Left forelimb (tissue), 1 donor: ENCODE measurements at places on chromosomes 3 and 15.

GRCh38 chr15:72835294-72835890 lies 51.8 kb upstream of the ADPGK start:
- DNase-seq = no peak

- peak; percentile 25 for DNase-seq
Measured at GRCh38 chr3:45756055-45756454, 40.3 kb downstream of the SLC6A20 start.

GRCh38 chr15:57503051-57503702 lies 88.5 kb upstream of the MYZAP start:
- DNase-seq = no peak

DNA sequence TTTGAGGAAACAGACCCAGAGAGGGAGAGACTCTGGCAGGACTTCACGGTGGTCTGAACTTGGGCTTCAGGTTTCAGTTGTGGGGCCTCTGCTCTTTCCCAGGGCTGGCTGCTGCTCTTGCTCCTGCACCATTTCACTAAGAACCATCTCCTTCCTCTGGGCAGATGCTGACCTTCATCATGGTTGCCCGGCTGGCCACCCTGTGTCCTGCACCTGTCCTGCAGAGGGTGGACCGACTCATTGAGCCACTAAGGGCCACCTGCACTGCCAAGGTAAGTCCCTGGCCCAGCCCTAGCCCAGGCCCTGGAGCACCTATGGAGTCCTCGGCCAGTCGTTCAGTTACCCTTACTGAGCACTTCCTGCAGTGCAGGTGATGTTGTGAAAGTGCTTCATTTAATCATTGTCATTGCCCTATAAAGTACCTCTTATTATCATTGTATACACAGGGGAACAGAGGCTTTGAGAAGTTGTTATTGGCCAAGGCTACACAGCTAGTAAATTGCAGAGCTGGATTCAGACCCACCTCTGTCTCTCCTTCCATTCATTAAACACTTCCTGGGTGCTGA lies 10.0 kb downstream of the RPL32 start:
- DNase-seq = no peak

DNA sequence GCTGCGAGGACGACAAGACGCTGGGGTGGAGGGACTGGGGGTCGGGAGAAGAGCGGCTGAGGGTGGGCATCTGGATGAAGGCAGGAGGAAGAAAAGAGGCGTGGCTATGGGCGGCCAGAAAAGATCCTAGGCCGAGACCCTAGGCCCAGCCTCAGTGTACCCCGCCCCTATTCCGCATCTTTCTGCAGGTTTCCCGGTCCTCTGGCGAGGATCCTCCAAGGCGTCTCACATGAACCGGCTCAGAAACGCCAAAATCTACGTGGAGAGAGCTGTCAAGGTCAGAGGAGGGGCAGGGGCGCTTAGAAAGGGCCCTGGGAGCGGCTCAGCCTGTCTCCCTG lies 340 bp downstream of the TTLL3 start:
- DNase-seq = no peak

DNA sequence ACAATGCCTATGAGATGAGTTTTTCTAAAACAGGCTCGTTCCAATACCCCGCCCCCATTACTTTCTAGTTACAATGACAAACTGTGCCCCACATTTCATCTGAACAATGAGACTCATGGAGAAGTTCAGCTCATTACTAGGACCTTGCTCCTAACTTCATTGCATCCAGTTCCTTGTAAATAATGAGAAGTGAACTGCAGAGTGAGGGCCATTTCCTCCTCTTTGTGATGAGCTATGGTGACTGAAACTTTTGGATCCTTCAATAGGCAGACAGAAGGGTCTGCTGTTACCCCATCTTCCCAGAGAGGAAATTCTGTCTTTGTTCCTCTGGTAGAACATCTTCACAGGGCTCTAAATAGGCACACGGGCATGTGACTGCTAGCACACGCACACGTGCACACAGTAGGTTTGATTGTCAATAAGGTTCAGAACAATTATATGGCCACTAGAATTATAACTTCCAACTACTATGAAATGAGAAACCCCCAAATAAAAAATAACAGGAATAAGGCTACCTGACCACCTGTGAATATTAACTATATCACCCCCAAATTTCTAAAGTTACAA lies 51.8 kb downstream of the SERP1 start:
- no peak for DNase-seq

GRCh38 chr15:63048776-63049665 lies 6.5 kb downstream of the TPM1 start:
- peak; percentile 76 for DNase-seq

GRCh38 chr3:127222664-127223063 lies 29.7 kb downstream of the PRR23E start:
- no peak for DNase-seq

DNA sequence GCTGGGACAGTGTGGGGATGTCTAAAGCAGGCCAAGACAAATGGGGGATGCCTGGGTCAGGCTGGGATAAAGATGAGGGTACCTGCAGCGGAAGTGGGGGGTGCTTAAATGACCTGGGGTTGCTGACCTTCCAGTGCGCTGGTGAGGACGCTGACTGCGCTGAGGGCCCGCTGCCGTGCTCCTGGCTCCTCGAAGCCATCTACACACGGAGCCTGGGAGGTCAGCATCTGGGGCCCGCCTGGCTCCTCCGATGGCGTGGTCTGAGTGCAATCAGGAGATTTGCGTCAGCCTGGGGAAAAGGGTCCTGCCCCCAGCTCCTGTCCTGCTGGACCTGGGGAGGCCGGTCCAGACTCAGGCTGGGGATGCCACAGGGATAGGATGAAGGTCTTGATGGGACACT lies 50.7 kb downstream of the SCN5A start:
- DNase-seq = no peak

DNA sequence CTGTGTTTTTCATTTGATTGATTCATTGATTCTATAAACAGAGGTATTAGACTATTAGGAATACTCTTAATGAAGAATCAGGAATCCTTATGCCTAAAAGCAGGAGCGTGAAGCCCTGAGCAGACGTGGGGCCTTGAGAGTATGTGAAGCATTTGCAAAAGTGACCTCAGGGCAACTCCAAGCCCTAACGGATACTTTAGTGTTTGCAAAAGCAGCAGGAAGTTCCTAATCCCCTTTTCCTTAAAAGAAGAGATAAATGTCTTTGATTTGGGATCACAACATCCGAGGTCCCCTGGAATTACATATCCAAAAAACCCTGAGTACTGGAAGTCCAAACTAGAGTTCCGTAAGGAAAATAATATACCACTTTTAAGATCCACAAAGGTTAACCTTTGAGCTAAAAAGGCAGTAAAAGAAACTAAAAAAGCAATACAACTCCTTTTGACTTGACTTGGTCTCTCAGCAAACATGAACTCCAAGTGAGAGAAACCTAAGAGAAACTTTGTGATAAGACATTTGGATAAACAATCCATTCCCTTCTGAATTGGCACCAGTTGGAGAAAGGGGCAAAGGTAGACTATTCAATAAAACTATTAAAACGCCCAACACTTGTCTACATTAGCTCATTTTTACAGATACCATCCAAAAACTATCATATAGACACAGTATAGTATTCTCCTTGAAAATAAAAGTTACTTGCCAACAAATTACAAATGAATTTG lies 27.4 kb downstream of the PRTG start:
- no peak for DNase-seq

- DNase-seq = no peak
Measured at GRCh38 chr3:31671976-31672375, 139.3 kb downstream of the STT3B start.

DNA sequence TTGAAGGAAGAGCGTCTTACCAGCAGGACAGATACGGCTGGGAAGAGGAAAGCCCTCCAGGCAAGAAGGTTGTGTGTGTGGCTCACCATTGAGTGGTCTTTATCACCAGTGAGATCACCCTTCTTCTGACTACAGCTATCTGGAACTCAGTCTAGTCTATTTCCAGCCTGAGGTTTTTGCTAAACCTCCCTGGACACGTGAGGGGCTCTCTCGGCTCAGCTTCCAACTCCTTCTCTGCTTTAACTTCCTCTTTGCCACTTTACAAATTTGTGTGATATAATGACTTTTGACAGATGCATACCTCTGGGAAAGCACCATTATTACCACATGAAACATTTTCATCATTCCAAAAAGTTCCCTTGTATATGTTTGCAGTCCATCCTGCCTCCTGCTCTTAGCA lies 15.3 kb upstream of the ROPN1 start:
- DNase-seq = no peak

DNA sequence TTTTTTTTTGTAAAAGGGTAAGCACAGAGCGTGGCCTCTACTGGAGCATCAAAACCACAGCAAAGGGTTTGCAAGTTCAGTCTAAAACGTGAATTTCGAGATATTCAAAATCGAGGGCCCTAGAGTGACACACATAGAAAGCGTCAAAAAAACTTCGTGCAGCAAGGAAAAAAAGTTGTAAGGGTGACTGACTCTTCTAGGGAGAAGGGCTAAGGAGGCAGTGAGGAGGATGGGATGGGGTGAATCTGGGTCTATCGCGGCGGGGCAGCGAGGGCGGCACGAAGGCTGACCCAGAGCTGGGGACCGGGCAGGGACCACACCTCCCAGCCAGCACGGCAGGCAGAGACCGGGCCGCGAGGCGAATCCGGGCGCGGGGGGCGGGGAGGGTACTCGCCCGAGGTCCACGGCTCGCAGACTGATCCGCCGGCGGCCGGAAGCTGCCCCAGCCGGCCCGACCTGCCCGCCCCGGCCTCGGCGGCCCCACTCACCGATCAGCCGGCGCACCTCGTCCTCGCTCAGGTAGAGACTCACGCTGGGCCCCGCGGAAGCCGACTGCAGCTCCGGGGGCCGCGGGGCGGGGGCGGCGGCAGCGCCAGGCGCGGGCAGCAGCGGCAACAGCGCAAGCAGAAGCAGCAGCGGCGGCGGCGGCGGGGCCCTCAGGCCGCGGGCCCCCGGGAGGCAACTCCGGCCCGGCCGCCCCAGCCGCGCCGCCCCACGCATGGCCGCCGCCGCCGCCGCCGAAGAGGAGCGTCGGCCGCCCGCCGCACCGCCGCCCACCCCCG lies 533 bp downstream of the RYK start:
- DNase-seq = peak; percentile 81

- no peak for DNase-seq
Measured at GRCh38 chr3:45618081-45618509, 23.5 kb downstream of the LIMD1 start.

DNA sequence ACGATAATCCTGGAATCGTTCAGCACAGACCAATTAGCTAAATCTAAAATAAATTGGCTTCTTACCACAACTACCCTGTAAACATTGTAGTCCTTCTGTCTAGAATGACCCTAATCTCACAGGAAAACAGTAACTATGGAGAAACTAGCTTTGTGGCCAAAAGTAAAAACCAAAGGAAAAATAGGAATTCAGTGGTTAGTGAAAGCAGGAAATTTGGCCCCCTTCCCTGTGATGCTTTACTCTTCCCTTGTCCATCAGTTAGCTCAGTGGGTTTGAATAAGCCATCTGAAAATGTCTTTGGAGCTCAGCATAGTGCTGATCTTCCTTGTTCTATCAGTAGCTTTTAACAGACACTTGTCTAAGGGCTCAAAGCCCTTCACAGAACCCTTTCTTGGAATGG lies 1.6 kb downstream of the NMD3 start:
- no peak for DNase-seq

- DNase-seq = no peak
Measured at GRCh38 chr15:57743424-57743823, 36.9 kb downstream of the POLR2M start.

- DNase-seq = no peak
Measured at GRCh38 chr15:34588046-34588674, 4.7 kb upstream of the GOLGA8B start.

DNA sequence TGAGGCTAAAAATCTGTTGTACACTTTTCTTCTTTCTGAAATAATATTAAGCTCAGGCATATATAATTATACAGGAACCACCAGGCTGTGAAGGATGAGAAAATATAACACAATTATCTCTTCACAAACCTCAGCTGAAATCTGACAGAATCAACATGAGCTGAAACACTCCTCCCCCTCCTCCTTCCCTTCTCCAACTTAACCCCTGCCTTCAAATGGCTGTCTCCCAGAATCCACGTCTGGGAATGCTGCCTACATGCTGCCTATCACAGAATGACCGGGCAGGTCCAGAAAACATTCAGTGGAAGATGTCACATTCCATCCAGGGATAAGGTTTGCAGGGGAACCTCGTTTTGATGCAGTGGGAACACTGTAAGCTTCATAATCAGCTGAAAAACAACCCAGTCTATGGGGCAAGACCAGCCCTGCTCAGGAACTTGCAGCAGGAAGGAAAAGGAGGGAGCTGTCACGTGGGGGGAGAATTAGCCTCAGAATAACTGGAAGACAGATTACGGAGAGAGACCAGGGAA lies 44.0 kb upstream of the SEMA6D start:
- no peak for DNase-seq

GRCh38 chr3:110248666-110249065 lies 823.0 kb upstream of the NECTIN3 start:
- DNase-seq = no peak

DNA sequence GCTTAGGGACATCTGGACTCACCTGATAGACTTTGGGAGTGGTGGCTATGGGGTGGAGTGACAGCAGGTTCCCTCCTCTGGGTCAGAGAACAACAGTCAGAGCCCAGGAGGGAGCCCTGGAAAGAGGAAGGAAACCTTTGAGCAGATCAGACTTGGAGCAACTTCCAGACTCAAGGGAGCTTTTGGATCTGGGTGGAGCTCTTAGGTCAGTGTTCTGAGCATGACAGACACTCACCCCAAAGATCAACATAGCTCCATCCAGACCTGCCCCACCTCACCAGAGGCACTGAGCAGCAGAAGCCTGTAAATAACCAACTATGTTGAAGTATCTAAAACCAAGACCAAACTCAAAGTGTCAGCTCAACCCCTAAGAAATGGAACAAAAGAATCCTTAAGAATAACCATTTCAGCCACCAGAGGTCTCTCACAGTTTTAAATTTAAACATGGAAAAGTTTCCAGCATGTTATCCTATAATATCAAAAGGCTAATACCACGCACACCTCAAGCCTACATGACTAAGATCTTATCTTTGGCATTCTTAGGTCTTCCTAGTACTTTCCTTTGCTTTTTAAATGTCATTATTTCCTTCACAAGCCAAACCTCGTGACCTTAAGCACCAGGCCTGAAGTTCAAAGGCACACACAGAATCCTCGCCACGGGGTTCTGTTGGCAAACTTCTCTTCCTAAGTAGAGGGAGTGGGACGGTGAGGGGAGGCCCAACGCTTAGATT lies 56.4 kb downstream of the UMPS start:
- no peak for DNase-seq

- DNase-seq = no peak
Measured at GRCh38 chr3:187858041-187858440, 112.8 kb upstream of the BCL6 start.

- no peak for DNase-seq
Measured at GRCh38 chr3:21170964-21171363, 580.0 kb downstream of the ZNF385D start.

GRCh38 chr3:55826731-55827496 lies 339.8 kb upstream of the WNT5A start:
- no peak for DNase-seq

GRCh38 chr15:58147171-58147611 lies 9.0 kb downstream of the AQP9 start:
- no peak for DNase-seq

GRCh38 chr3:104388619-104389018 lies 978.1 kb upstream of the ALCAM start:
- DNase-seq = no peak

GRCh38 chr3:42556089-42556632 lies 25.6 kb downstream of the SEC22C start:
- DNase-seq = no peak

GRCh38 chr3:42010530-42010929 lies 48.6 kb upstream of the ULK4 start:
- DNase-seq = no peak

GRCh38 chr3:9946112-9947024 lies 5.8 kb downstream of the PRRT3 start:
- peak; percentile 92 for DNase-seq

GRCh38 chr3:94414418-94414817 lies 351.6 kb downstream of the NSUN3 start:
- no peak for DNase-seq

GRCh38 chr15:74804935-74805334 lies 7.7 kb upstream of the LMAN1L start:
- no peak for DNase-seq
